ENCODE measurements at places on chromosomes 5 and 9.

DNA sequence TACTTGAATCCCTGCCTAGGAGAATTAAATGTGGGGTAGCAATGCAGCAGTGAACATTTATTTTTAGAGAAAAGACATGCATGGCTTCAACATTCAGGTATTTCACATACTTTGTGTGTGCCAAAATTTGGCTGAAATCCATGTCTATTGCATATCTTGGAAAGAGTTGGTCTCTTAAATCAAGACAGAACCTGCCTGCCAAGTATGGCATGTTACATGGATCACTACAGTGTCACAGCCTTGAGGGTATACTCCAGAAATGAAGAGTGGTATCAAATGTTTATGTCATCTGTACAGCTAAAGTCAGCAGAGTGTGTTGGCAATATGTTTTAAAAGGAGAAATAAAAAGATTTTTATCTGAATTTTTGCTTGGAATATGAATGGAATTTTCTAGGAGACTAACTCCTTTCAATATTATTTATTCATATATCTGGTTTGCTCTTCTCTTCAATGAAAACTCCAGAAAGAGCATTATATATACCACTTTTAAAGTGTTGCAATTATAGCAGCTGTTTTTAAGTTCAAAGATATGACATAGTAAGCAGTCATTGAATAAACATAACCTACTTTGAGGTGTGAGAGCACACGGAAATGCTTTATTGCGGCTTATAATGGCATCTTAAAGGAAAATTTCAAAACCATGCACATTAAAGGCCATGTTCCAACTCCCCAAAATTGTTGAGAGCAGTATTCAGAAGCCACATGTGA, 95.4 kb upstream of the MINAR2 start:
- no peak for DNase-seq

DNA sequence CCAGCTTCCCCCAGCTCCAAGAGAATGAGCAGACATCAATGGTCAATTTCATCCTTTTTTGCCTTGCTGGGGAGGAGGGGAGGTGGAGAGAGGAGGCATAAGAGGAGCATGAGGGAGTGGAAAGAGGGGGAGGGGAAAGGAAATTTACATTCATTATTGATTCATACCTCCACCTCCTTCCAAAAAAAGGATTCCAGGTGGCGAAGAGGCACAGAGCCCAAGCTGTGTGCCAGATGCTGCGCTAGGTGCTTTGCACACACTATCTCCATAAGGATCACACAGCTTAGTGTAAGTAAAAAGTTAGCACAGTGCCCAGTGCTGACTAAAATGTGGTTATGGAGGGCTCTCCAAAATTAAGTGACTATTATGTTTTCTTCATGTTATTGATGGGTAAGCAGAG, 11.0 kb downstream of the ASTN2 start:
- no peak for DNase-seq

- no peak for DNase-seq
These were observed 85.8 kb upstream of the PHYKPL start for GRCh38 chr5:178318382-178318781.

DNA sequence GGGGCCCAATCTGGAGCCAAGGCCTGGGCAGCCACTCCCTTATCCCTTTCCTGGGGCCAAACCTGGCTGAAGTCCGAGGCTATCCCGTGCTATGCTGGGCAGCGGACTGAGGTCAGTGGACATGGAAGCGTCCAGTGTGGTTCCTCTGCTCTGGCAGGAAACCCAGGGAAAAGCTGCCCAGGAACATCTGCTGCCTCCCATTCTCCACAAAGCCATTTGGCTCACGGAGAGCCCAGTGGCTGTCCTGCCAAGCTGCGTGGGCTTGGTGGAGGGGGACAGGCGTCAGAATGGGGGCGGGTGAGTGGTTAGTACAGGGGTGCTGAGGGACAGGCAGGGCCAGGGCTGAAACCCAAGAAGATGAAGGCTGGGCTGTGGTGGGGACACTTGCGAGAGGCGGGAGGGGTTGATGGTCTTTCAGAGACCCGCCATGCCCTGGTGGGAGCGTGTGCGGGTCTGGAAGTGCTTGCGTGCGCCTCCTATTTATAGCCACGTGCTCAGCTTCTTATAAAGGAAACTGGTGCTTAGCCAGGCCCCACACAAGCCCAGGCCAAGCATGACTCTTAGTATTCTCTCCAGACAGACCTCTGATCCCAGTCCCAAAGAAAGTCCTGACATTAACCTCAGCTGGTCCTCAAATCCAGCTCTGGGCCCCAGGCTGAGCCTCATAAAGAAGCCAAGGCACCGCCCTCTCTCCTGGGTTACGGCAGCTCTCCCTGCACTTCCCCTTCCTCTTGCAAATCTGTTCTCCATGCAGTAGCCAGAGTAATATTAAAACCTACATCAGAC, 9.4 kb upstream of the SLC6A7 start:
- DNase-seq: peak; percentile 58

DNA sequence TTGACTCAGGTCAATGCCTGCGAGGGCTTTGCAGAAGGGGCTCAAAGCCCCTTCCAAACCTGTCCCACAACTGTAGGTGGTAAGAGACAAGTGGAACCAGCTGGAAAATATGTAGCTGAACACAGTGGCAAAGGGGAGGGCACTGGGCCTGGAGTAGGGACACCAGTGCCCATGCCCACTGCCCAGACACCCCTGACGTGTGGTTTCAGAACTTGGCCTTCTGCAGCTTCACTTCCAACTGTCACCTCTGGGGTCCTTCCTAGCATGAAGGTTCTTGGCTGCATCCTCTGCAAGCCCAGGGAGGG, 233.1 kb upstream of the IRX1 start:
- no peak for DNase-seq

- no peak for DNase-seq
These were observed 148.8 kb downstream of the MACIR start for GRCh38 chr5:103407402-103407801.

- DNase-seq: no peak
These were observed 500.2 kb downstream of the SPOCK1 start for GRCh38 chr5:136998854-136999357.

DNA sequence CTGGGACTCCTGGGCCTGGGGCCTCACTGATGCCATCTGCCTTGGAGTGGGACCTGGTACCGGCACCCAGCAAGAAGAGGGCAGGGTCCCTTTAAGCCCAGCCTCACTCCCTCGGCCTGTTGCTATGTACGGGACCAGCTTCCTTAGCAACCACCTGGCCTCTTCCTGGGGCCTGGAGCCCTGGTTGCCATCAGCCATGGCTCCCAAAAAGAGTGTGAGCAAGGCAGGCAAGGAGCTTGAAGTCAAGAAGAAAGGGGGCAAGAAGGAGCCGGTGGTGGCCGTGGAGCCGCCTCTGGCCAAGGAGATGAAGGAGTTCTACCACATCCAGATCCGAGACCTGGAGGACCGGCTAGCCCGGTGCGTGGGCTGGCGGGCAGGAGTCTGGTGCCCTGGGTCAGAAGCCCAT, at the start of gene CFAP157:
Gene CFAP157 (plus strand): TSS at position 153 of the 406 bp plus-strand sequence. CDS start 44 bp downstream, at position 197.
- no peak for DNase-seq

DNA sequence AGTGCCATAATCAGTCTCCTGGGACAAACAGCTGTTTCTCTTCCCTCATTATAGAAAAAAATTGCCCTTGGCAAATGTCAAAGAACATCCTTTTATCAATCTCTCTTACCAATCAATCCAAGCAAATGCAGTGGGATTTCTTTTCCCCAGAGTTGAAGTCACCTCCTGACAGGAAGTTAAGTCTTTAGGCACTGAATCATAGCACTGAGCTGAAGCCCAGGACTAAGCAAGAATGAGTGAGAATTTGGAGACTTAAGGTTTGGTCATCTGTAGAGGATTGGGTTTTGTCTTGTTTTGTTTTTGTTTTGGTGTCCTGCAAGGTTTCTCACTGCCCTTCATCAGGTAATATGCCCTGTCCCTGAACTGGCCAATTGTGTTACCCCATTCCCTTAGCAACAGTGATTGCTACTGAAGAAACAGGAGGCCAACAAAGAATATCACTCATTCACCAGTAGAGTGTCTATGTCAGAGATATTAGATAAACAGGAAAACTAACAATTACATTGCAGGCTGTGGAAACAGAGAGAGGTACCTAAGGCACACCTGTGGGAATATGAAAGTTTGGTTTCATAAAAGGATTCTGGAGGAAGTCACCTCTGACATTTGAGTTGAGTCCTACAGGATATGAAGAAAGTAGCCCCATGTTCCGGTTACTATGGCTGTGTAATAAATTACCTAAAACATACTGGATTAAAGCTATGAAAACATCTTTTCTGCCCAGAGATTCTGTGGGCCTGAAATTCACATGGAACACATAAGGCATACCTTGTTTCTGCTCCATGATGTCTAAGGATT, 4.5 kb upstream of the FXN start:
- DNase-seq: no peak

- no peak for DNase-seq
These were observed 339.0 kb upstream of the CTNND2 start for GRCh38 chr5:12242950-12243888.

DNA sequence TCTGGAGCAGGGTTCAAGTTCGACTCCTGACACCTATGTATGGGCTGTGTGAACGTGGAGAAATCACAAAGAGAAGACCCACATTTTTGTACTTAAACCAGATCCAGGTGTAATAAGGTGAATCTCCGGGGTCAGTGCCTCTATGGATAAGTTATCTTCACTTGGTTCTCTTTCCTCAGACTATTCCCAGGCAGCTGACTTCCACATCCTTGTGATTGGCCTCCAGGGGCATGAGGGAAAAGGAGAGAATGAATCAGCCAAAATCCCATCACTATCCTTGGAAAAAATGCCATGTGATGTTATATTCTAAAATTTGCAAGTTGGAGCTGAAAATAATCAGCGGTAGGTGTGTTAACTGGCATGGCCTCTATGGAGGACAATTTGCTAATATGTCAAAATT, 37.2 kb downstream of the ZNF622 start:
- no peak for DNase-seq

GRCh38 chr9:129902740-129903134, 67.5 kb downstream of the USP20 start:
- DNase-seq: no peak

Measured in anterior cingulate cortex (tissue), 58 donors.